ENCODE measurements at places on chromosomes 3 and 15.

DNA sequence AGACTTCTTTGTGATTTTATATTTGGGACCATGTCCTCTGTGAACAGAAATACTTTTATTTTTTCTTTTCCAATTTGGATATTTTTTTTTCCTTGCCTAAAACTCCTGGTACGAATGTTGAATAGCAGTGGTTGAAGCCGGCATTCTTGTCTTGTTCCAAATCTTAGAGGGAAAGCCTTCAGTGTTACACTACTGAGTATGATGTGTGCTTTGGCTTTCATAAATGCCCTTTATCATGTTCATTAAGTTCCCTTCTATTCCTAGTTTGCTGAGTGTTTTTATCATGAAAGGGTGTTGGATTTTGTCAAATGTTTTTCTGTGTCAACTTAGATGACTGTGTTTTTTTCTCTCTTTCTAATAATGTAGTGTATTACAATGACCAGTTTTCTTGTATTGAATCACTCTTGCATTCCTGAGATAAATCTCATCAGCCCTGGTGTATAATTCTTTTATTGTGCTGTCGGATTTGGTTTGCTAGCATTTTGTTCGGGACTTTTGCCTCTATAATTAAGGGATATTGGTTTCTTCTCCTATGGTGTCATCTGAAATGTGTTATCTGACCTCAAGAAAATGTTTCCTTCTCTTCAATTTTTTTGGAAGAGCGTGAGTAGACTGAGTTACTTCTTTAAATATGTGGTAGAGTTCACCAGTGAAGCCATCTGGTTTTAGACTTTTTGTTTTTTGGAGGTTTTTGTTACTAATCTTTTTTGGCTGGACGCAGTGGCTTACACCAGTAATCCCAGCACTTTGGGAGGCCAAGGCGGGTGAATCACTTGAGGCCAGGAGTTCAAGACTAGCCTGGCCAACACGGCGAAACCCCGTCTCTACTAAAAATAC is 33.3 kb downstream of the MAP1A start:
- DNase-seq = no peak

GRCh38 chr3:106692624-106693023 is 684.6 kb upstream of the CCDC54 start:
- no peak for DNase-seq

DNA sequence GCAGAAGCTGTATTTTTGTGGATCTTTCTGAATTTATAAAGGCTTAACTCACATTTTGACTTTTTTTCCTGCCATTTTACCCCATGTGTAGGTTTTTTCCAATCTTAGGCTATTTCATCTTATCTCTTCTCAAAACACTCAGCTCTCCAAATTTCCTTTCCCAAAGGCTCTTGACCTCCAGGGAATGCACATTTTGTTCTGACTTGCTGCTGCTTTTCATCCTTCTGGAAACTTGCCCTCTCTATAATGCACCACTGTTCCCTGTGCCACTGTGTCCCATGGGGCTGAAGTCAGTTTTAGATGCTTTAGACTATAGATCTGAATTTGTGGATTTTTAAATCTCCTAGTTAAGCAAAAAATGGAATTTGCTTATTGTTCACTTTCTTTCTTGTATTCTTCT is 9.1 kb downstream of the PYDC2 start:
- DNase-seq = no peak

GRCh38 chr3:149625795-149626194 is 32.0 kb downstream of the WWTR1 start:
- no peak for DNase-seq

- peak; percentile 49 for DNase-seq
Observed at GRCh38 chr15:92069308-92070250, 216.1 kb downstream of the SLCO3A1 start.

GRCh38 chr15:92100301-92100700 is 246.8 kb downstream of the SLCO3A1 start:
- no peak for DNase-seq

DNA sequence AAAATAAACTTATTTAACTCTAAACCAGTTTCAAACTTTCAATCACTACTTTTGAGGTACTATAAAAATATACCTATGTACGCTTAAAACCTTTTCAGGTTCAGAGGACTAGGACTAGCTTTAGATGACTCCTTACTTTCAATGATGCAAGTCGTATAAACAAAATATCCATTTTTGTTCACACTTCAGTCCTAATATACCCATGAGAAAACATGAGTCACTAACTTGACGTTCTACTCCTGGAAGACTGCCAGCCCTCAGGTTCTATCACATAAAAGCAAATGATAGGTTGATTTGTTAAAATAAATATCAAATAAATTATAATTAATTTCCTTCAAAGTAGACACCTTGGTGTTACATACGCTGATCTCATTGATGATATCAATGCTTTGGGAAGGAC is 10.6 kb upstream of the P3H2 start:
- no peak for DNase-seq

- no peak for DNase-seq
Observed at GRCh38 chr3:60841355-60841754, 409.9 kb downstream of the FHIT start.

DNA sequence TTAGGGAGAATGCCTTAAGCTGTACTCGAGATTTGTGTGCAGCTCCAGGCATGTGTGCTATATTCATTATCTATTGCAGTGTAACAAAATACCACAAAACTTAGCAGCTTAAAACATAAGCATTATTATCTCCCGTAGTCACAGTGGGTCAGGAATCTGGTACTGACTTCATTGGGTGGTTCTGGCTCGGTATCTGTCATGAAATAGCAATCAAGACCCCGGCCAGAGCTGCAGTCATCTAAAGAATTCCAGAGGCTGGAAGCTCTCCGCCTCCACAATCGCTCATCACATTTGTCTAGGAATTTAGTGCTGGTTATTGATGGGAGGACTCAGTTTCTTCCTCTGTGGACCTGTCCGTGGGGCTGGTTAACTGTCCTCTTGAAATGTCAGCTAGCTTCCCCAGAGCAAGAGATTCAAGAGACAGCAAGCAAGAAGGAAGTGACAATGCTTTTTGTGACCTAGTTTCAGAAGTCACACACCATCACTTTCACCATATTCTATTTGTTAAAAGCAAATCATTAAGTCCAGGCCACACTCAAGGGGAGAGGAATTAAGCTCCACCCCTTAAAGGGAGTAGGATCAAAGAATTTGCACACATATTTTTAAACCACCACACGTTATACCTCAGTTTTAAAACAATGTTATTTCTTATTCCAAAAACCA is 76.1 kb downstream of the TOP2B start:
- DNase-seq = no peak
